ENCODE measurements at places on chromosomes 3 and 15.

GRCh38 chr3:19457449-19457848 lies 309.1 kb downstream of the KCNH8 start:
- DNase-seq: no peak

GRCh38 chr3:73503781-73504180 lies 121.0 kb downstream of the PDZRN3 start:
- DNase-seq: no peak

DNA sequence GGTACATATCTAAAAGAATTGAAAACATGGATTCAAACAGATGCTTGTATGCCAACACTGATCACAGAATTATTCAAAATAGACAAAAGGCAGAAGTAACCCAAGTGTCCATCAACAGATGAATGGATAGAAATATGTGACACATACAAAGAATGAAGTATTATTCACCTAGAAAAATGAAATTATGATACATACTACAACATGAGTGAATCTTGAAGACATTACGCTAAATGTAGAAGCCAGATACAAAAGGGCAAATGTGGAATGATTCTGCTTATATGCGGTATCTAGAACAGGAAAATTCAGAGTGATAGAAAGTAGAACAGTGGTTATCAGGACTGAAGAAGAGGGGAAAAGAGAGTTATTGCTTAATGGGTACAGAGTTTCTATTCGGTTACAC lies 26.2 kb upstream of the SLC12A8 start:
- no peak for DNase-seq

- DNase-seq: peak; percentile 45
Measured at GRCh38 chr3:124584552-124585391, 145.5 kb upstream of the UMPS start.

- no peak for DNase-seq
Measured at GRCh38 chr3:114904633-114905032, 242.5 kb downstream of the ZBTB20 start.

- DNase-seq: no peak
Measured at GRCh38 chr3:31191354-31191753, 296.9 kb upstream of the GADL1 start.
